ENCODE measurements at places on chromosomes 11 and 22. TPM values are rescaled to one million over a fixed set of nuclear protein-coding genes. Genes with fewer than 3 reads are reported as not detected.

DNA sequence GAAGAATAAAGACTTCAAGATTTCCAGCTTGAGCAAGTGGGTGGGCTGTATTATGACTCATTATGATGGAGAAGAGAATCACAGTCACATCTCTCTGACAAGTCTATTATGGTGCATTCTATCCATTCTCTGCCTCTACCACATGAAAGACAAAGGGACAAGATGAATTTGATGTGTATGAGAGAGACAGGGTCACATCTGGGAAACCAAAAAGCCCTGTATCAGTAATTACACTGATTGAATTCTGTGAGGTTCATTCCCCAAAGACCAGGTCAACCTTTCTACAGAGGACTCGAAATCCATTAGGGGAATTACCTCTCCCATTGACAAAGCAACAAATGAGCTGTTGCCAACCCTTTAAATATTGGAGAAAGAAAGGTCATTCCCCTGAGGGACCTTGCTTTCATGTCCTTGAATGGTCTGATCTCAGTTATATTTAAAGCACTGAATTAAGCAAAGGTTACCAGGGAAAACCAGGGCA is 109.6 kb downstream of the USP35 start:
- no peak for DNase-seq

DNA sequence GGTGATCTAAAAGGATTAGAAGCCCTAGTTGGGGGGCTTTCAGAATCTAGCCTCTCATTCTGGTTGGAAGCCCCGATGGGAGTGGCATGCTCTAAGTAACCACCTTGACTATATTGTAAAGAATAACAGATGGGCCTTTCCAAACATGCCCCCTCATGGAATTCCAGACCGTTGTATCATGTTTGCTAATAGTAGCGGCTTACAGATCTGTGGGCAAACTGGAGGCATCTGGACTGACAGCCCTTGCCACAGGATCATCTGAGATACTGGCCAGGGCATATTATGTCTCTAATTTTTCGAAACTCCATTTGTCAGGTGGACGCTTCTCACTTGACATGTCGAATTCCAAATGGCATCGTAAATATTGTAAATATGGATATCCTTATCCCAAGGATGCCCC is 10.5 kb downstream of the APIP start:
- no peak for DNase-seq

- no peak for DNase-seq
These were observed 1.1 kb downstream of the HYOU1 start for GRCh38 chr11:119055901-119056300.

DNA sequence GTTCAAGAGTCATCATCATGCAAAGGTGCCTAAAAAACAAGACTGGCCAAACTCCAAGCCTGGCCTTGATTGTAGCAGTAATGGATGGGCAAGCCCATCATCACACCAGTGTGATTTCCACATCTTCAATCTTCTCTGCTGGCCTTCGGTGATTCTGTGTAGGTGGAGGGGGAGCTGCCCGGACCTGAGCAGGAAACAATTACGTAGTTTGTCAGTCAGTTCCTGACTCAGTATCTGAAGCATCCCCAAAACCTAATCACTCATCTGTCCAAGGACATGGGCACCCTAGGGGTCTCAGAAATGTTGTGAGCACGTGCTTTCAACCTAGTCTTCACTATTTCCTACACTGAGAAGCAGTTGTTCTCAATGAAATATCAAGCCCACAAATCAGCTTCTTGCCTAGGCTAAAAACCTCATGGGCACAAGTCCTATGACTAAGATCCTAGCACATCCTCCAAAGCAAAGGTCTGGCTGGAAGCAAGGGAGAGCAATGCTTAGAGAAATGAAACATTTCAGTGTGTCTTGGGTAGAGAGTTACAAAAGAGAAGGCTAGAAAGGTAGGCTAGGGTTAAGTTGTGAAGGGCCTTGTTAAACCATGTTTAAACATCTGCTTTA is 24.6 kb downstream of the ATG16L2 start:
- DNase-seq = no peak

- no peak for DNase-seq
These were observed 3.5 kb downstream of the DGCR6L start for GRCh38 chr22:20316217-20316843.

GRCh38 chr11:66237867-66238266 is 30.6 kb upstream of the RAB1B start:
- no peak for DNase-seq

DNA sequence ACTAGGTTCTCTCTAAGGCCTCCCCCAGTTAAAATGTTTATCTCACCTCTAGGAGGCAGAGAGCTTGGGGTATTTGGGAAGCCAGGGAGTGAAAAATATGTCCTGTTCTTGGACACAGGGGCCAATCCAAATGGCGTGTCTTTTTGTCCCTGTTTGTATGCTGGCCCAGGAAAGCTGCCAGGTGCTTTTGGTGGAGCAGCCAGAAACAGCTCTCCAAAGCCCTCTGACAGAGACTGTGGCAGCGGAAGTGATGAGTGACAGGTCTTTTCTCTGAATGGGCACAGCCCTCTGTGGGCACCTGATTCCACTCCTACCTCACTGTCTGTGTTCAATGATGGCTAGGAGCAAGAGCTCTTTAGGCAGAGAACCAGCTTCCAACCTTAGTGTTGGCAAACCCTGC is 106.4 kb upstream of the KIRREL3 start:
- DNase-seq = no peak

- DNase-seq = no peak
These were observed 15.1 kb downstream of the PITPNB start for GRCh38 chr22:27903805-27904473.

DNA sequence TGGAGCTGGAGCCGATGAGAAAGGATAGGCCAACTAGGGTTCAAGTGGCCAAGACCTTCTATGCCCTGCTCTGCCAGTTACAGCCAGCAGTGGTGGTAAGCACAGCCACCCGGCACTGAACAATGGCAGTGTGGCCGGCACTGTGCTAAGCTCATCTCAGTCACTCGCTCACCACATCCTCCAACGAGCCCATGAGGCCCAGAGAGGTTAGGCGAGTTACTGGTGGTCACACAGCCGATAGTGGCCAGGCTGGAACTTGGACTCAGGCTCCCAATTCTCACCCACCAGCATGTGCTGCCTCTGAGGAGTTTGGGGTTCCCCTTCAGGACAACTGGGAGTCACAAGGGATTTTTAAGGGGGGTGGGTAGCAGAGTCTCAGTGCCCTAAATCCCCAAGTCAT is 66.4 kb downstream of the IGLL1 start:
- DNase-seq = no peak

- DNase-seq = no peak
These were observed 52.8 kb downstream of the CYTH4 start for GRCh38 chr22:37334859-37335805.

- DNase-seq = no peak
These were observed 102.1 kb downstream of the RASSF10 start for GRCh38 chr11:13110929-13111812.

DNA sequence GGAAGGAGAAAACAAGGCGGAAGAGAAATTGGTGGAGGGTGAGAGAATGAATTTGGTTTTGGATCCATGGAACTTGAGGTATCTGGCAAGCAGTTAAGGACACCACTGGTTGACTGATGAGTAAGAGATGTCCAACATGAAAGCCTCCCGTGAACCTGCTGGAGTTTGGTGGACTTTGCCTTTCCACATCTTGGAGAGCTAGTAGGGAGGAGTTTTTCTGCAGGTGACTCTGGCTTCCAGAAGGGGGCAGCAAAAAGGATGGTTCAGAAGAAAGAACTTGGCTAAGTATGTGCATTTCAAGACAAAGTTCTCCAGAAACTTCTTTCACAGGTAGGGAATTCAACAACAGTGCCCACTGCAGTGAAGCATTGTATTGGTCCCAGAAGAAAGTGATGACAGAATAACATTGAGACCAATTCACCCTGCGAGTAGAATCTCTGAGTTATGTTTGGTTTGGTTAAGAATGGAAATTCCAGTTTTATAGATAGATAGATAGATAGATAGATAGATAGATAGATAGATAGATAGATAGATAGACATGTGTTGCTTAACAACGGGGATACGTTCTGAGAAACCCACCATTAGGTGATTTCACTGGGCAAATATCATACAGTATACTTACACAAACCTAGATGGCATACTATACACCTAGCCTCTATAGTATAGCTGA is 28.5 kb downstream of the DCDC1 start:
- DNase-seq = no peak

- DNase-seq = peak; percentile 50
These were observed 33.1 kb upstream of the CARS1 start for GRCh38 chr11:3090096-3090901.

DNA sequence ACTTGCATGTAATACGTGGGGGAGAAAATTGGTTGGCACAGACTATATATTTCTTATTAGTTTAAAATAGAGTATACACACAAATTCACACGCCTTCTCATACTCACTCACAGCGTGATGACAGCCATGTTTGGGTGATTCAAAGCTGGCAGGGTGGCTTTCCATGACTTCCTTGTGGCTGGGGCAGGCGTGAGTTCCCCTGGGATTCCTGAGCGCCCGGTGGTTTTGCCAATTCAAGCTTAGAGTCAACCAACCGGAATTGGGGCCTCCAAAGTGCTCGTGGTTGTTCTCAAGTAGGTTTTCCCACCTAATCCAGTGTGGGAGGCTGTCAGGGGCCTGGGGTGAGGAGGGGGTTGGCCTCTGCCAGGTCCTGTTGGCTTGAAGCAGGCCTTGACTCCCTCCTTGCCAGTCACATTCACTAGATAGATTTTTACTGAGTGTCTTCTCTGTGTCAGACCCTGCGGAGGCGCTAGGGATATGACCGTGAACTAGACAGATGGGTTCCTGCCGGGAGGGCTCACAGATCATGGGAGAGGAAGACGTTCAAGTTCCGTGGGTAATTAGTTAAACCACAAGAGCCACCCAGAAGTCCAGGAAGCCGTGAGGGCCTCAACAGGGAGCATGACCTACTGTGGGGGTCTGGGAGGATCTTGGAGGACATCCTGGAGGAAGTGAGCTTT is 11.5 kb downstream of the PKNOX2 start:
- DNase-seq = no peak

GRCh38 chr11:11973866-11974265 is 34.6 kb downstream of the DKK3 start:
- peak; percentile 46 for DNase-seq

- peak; percentile 17 for DNase-seq
These were observed 6.9 kb downstream of the SULT4A1 start for GRCh38 chr22:43855431-43855830.

Gene FAM180B
- total RNA-seq = not detected

Gene OR5A1
- not detected for total RNA-seq

Gene FOLR1
- 0.22 TPM for total RNA-seq

Gene RAB38
- 0.22 TPM for total RNA-seq

Gene APOBEC3B
- 0.54 TPM for total RNA-seq

Gene TEX54
- not detected for total RNA-seq

Gene ANKK1
- 0.16 TPM for total RNA-seq

Gene OR51B4
- total RNA-seq = not detected

Gene EFEMP2
- 118 TPM for total RNA-seq

Gene DLG2
- total RNA-seq = 9.9 TPM
